Naive thymus-derived CD8-positive, alpha-beta T cell (primary cell): ENCODE measurements at places on chromosomes 6 and 20.
A peak's percentile ranks its signal among the peaks of the same experiment; 100 is the strongest.

DNA sequence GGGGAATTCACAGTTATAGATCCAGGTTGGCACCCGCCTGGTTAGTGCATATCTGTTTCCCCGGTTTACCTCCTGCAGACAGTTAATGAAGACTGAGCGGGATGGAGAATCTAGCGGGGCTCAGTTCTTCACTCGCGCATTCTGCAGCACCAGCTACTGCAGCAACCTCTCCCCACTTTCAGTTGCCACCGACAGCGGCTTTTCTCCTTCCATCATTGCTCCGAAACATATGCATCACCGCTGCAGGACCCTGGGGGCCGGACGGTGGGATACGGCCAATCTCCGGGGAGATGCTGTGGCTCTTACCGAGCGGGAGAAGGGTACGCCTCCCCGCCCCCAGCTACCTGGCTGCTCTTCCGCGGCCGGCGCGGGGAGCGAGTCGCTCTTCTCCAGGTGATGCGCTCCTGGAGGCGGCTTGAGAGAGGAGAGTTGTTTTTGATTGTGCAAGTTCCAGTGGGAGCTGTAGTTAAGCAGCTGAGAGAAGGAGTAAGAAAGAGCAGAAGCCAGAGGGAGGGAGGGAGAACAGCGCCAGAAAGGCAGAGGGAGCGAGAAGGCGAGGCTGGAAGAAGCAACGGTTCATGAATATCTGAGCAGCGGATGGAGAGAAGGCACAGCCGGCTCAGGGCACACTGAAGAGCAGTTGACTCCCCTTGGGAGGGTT is at the start of gene SGK1:
TSS of gene SGK1 (minus strand) at position 642 of the 661 bp plus-strand sequence. CDS start 652 bp downstream, outside the sequence.
- H3K4me1 ChIP-seq: peaks cover 18% of the 10 kb centered on the region
- H3K36me3 ChIP-seq: no peaks in the 10 kb centered on the region
- H3K4me3 ChIP-seq: peak within 1 kb of the TSS; percentile 95
- peak; percentile 23 for DNase-seq
- H3K27me3 ChIP-seq: no peaks in the 10 kb centered on the region
- H3K27ac ChIP-seq: no peak within 1 kb of the TSS

GRCh38 chr6:158311193-158311592 is 1.1 kb upstream of the TULP4 start:
- H3K4me1 ChIP-seq: peaks cover 8% of the 10 kb centered on the region
- no peak overlapping the region for H3K27ac ChIP-seq
- DNase-seq: no peak
- no peak overlapping the region for H3K4me3 ChIP-seq
- H3K27me3 ChIP-seq: no peaks in the 10 kb centered on the region
- H3K36me3 ChIP-seq: peaks cover 60% of the 10 kb centered on the region

- H3K27ac ChIP-seq: no peak overlapping the region
- DNase-seq: peak; percentile 58
- peak overlapping the region; percentile 32 for H3K4me3 ChIP-seq
- no peaks in the 10 kb centered on the region for H3K36me3 ChIP-seq
Measured at GRCh38 chr6:26607434-26608230, 10.9 kb downstream of the ABT1 start.

- H3K27ac ChIP-seq: no peak overlapping the region
- H3K27me3 ChIP-seq: peaks cover 18% of the 10 kb centered on the region
- H3K36me3 ChIP-seq: no peaks in the 10 kb centered on the region
- no peaks in the 10 kb centered on the region for H3K4me1 ChIP-seq
Measured at GRCh38 chr6:112360498-112360897, 13.4 kb downstream of the RFPL4B start.

GRCh38 chr6:34595332-34596184 is 39.4 kb upstream of the SPDEF start:
- H3K36me3 ChIP-seq: peaks cover 31% of the 10 kb centered on the region
- no peak overlapping the region for H3K27ac ChIP-seq
- no peaks in the 10 kb centered on the region for H3K27me3 ChIP-seq
- no peak for DNase-seq
- H3K4me3 ChIP-seq: no peak overlapping the region

DNA sequence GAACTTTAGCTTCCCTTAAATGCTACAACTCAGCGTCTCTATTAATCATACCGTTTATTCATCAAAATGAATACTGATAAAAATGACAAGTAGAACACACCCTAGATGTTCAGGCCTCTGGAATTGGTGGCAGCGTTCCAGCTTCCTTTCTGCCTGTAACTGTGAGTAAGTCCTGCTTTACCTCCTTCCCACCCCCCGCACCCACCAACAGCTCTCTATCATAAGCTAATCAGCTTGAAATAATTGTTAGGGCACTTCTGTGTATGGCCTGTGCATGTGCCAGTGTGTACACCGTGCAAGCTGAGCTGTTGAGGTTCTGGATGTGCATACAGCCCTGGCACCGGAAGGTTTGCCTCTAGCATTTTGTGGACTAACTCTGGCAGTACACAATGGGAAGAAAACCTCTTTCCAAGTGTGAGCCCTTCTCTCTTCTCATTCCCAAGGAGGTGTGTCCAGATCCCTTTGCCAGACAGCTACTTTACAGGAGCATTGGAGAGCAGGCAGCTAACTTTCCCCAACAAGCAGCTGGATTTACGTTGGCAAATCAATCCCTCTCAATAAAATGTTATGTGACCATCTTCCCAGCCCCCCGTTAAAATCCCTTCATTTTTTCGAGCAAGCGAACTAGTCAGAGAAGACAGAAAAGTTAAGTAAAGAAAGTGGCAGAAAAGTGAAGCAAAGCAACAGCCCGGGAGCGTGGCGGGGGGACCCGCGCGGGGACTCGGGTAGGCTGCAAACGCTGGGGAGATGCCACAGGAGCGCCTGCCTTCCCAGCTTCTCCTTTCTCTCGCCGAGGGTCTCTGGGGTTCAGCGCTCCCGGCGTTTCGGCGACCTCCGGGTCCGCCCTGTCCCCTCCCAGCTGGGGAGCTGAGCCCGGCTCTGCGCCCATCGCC is 803 bp upstream of the ADGRG6 start:
- no peaks in the 10 kb centered on the region for H3K36me3 ChIP-seq
- peak overlapping the region; percentile 69 for H3K4me3 ChIP-seq
- DNase-seq: no peak
- peaks cover 5% of the 10 kb centered on the region for H3K4me1 ChIP-seq
- H3K27ac ChIP-seq: peak overlapping the region; percentile 2
- H3K27me3 ChIP-seq: peaks cover 10% of the 10 kb centered on the region

- no peaks in the 10 kb centered on the region for H3K27me3 ChIP-seq
- H3K4me1 ChIP-seq: peaks cover 9% of the 10 kb centered on the region
- H3K27ac ChIP-seq: no peak overlapping the region
- DNase-seq: no peak
Measured at GRCh38 chr20:63106108-63106764, 99.5 kb upstream of the BHLHE23 start.

GRCh38 chr20:13744352-13744751 is 40.4 kb downstream of the ESF1 start:
- no peaks in the 10 kb centered on the region for H3K27me3 ChIP-seq
- H3K4me1 ChIP-seq: no peaks in the 10 kb centered on the region
- no peak overlapping the region for H3K27ac ChIP-seq
- DNase-seq: no peak

DNA sequence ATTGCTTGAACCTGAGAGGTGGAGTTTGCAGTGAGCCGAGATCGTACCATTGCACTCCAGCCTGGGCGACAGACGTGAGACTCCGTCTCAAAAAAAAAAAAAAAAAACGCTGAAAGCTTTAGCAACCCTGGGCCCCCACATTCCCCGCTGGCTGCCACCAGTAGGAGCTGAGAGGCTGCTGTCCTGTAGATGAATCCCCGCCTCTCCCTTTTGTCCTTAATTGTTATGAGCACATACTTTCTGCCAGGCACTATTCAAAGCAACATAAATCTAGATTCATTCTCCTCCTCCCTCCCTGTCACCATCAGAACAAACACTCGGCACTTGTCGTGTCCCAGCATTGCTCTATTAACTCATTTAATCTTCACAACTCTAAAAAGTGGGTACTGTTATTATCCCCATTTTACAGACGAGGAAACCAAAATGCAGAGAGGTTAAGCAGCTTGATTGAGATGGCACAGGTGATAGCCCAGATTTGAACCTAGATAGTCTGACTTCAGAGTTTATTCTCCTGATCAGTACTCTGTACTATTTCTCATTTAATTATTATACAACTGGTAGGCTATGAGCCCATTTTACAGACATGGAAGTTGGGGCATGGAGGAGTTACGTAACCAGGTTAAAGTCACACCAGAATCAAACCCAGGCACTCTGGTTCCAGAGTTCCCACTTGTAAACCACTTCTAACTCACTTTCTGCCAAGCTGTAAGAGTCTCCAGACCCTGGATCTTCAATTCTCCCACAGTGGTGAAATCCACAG is 97.4 kb downstream of the EYA2 start:
- H3K27me3 ChIP-seq: peaks cover 32% of the 10 kb centered on the region
- H3K27ac ChIP-seq: no peak overlapping the region
- no peak overlapping the region for H3K4me3 ChIP-seq
- H3K4me1 ChIP-seq: peaks cover 5% of the 10 kb centered on the region

DNA sequence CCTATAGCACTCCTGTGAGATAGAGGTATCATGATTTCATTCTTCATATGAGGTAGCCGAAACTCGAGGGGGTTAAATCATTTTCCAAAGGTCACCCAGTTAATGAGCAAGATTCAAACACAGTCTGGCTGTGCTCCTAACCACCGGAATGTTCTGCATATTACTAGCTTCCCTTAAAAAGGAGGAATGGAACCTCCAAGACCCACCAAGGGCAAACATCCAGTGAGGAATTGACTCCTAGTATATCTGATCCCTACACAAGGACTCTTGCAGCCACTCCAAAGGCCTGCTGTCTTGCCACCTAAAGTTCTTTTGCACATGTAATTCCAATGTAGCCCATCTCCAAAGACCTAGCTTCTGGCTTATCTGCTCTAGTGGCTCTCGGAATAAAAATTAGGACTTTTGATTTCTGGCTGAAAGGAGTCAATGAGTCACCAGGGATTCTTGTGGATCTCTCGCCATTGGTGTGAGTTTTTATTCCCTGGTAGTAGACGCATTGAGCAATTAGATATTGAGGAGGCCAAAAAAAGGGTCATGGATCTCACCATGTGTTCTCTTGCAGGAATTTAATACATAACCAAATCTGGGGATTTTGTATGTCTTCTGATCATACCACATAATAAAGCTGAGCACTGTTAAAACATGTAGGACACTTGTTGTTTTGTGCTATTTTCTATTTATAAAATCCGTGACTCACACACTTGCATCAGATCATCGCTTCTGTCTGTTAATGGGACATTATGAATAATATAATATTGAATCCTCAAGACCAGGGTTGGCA is 9.1 kb downstream of the BCAS1 start:
- no peaks in the 10 kb centered on the region for H3K27me3 ChIP-seq
- no peak overlapping the region for H3K27ac ChIP-seq
- no peak overlapping the region for H3K4me3 ChIP-seq

DNA sequence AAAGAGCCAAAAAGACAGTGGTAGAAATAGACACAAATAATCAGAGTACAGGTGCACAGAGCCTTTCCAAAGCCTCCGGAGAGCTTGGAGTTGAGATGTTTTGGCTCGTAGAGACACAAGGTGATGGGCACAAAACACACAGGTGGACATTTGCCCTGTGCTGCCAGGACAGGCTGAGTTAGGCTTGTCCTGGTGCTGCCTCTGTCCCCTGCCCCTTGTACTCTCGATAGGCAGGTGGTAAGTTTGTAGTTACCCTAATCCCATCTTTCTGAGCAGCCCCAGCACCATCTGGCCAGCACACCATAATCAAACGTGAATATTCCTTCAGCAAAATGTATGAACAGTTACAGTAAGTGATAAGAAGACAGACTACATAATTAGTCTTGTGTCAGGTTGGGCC is 95.5 kb downstream of the FOXC1 start:
- DNase-seq: no peak
- no peak overlapping the region for H3K4me3 ChIP-seq

GRCh38 chr6:18087396-18088165 is 34.9 kb downstream of the NHLRC1 start:
- H3K27me3 ChIP-seq: peaks cover 6% of the 10 kb centered on the region
- no peak overlapping the region for H3K4me3 ChIP-seq
- H3K27ac ChIP-seq: peak overlapping the region; percentile 73
- H3K36me3 ChIP-seq: no peaks in the 10 kb centered on the region
- no peaks in the 10 kb centered on the region for H3K4me1 ChIP-seq

- no peak overlapping the region for H3K4me3 ChIP-seq
- peaks cover 25% of the 10 kb centered on the region for H3K27me3 ChIP-seq
- H3K27ac ChIP-seq: no peak overlapping the region
- DNase-seq: no peak
Measured at GRCh38 chr6:4363656-4364055, 228.3 kb upstream of the ECI2 start.

DNA sequence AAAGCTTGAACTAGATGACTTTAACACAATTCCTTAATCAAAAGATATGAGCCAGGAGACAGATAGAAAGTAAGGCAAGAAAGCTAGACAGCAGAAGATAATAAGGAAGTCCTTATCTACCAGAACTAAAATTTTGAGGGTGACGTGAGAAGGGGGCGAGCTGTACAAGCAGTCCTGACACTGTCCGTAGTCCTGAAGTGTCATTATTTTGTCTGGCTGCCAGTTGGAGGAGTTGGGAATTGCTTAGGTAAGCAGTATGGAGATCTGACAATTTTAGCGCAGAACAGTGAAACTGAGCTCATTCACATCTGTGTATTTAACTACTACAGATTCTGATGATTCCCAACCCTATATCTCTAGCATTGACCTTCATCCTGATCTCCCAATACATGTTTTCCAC is 25.8 kb upstream of the CEP85L start:
- no peak for DNase-seq
- H3K36me3 ChIP-seq: peaks cover 29% of the 10 kb centered on the region
- no peak overlapping the region for H3K4me3 ChIP-seq
- H3K4me1 ChIP-seq: peaks cover 69% of the 10 kb centered on the region
- H3K27ac ChIP-seq: peak overlapping the region; percentile 39
- H3K27me3 ChIP-seq: no peaks in the 10 kb centered on the region

DNA sequence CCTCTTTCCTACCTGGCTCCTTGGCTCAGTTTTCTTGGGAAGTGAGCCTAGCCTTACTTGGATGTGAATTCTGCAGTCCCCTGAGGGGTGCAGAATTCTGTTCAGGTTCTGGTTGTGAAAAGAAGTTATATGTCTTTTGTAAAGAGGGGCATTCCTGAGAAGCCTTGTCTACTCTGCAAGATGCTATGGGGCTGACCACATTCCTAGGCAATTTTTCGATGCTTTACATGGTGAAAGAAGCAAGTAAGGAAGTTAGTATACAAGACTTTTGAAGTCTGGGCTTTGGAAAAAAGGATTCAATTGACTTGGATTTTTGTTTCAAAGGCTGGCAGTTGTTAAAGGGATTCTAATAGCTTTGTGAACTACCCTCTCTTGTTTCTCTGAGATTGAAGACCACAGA is 167.9 kb upstream of the STMND1 start:
- H3K4me1 ChIP-seq: no peaks in the 10 kb centered on the region
- H3K27ac ChIP-seq: no peak overlapping the region
- H3K4me3 ChIP-seq: no peak overlapping the region

GRCh38 chr6:170347091-170347490 is 40.5 kb downstream of the FAM120B start:
- H3K4me3 ChIP-seq: no peak overlapping the region
- DNase-seq: no peak
- peaks cover 16% of the 10 kb centered on the region for H3K4me1 ChIP-seq
- no peaks in the 10 kb centered on the region for H3K27me3 ChIP-seq
- peaks cover 20% of the 10 kb centered on the region for H3K36me3 ChIP-seq

GRCh38 chr6:159830501-159831372 is 30.7 kb downstream of the PNLDC1 start:
- H3K4me1 ChIP-seq: peaks cover 59% of the 10 kb centered on the region
- no peak for DNase-seq
- no peak overlapping the region for H3K4me3 ChIP-seq
- H3K27ac ChIP-seq: no peak overlapping the region

- peak overlapping the region; percentile 56 for H3K4me3 ChIP-seq
- no peaks in the 10 kb centered on the region for H3K4me1 ChIP-seq
- H3K36me3 ChIP-seq: peaks cover 4% of the 10 kb centered on the region
- DNase-seq: no peak
Measured at GRCh38 chr6:119442776-119443184, 93.2 kb upstream of the MAN1A1 start.

GRCh38 chr6:107361753-107362604 is 97.4 kb downstream of the PDSS2 start:
- no peak overlapping the region for H3K4me3 ChIP-seq
- H3K27ac ChIP-seq: no peak overlapping the region
- DNase-seq: no peak
- H3K36me3 ChIP-seq: peaks cover 37% of the 10 kb centered on the region
- H3K4me1 ChIP-seq: no peaks in the 10 kb centered on the region
